Fibroblast of gingiva (primary cell): ENCODE measurements at places on chromosomes 7 and 10.

DNA sequence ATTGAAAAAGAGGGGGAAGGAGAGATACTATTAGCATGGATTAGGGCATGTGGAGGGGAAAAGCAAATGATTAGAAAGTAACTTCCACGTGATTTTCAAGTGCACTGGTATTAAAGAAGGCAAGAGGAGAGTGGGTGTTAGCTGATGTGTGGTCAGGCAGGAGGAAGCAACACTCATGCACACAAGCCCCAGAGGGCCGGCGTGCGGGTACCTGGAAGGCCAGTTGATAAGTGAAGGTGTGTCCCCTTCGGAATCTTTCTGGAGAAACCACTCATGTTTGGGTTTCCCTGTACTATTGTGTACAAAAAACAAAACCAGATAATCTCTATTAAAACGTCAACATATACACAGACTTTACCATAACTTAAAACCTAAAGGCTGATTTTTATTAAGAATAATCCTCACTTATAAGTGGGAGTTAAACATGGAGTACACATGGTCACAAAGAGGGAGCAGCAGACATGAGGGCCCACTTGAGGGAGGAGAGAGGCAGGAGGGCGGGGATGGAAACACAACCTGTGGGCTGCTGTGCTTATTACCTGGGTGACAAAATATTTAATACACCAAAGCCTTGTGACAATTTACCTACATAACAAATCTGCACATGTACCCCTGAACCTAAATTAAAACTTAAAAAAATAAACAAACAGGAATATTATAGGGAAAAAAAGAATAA is 98.9 kb downstream of the SVIL start:
- DNase-seq, result no peak

DNA sequence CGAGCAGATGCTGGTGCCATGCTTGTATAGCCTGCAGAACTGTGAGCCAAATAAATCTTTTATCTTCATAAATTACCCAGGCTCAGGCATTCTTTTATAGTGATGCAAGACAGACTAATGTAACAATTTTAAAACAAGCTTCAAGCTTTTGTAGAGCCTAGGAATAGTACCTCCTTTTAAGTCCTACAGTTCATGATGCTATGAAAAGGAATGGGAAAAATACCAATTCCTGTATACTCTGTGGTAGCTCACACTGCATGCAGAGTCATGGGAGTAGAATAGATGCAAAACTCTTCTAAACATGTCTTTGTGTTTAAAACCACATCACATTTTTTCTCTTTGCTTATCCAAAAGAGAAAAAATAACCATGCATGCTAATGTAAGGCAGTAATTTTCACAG is 66.6 kb upstream of the WNT16 start:
- DNase-seq, result no peak

- peak; percentile 62 for DNase-seq
Observed at GRCh38 chr7:152435384-152436110, at the start of gene KMT2C. KMT2C (minus strand) TSS chr7:152436003; CDS start chr7:152435786, 217 bp downstream.

- DNase-seq, result no peak
Observed at GRCh38 chr10:75450644-75451640, 19.5 kb downstream of the LRMDA start.

DNA sequence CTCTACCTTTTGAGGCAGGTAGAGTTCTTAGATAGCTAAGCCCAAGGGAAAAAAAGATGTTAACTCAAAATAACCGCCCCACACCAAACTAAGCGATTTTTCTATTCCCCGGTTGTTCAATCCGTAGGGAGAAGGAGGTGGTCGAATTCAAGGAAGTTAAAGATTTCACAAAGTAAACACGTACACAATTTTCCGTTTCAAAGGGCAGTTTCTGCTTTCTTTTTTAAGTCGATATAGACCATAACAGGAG is 842 bp downstream of the KBTBD2 start:
- DNase-seq, result no peak

DNA sequence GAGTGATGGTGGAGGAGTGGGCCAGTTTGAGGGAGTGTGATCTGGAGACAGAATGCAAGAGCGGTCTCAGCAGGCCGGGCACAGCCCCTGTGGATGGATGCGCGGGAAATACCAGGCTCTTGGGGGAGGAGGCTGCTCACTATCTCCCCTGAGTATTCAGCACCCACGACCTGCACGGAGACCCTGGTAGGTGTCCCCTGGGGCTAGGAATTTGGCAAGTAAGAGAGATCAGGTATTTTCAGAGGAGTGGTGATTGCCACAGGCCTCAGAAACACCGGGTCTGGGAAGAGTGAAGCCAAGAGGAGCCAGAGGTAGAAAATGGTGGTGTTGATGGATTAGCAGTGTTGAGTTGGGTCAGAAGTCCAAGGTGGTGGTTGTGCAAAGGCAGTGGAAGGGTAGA is 426.3 kb downstream of the PAXIP1 start:
- no peak for DNase-seq
